ENCODE measurements at places on chromosomes 2 and 18.

DNA sequence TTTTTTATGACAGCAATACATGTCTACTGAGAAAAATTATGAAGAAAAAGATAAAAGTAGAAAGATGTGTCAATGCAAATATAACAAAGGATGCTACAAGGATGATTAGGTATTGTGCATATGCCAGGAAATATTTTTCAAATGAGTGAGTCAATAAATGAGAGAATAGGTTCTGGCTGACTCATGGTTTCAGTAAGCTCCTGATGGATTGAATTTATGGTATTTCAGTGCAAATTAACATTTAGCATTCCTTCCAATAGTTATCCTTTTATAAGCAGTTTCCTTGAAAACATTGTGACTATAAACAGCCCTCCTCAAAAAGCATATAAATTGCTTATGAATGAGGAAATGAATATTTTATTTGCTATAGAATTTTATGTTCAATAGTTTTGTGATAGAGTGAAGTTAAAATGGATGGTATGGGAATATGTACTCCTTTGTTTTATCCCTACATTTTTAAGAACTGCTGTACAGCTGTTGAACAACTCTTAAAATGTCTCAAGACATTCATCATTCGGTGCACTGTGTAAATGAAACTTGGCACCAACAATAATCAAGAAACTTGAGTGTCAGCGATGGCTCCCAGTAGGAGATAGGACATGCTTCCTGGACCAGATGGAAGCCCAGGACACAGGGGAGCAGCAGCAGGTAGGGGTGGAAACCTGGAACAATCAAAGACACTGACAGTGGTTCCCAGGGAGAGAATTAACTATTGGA, 144.7 kb downstream of the PMAIP1 start:
- DNase-seq, result no peak

- DNase-seq, result no peak
Measured at GRCh38 chr2:70944111-70944690, 8.5 kb downstream of the ATP6V1B1 start.

DNA sequence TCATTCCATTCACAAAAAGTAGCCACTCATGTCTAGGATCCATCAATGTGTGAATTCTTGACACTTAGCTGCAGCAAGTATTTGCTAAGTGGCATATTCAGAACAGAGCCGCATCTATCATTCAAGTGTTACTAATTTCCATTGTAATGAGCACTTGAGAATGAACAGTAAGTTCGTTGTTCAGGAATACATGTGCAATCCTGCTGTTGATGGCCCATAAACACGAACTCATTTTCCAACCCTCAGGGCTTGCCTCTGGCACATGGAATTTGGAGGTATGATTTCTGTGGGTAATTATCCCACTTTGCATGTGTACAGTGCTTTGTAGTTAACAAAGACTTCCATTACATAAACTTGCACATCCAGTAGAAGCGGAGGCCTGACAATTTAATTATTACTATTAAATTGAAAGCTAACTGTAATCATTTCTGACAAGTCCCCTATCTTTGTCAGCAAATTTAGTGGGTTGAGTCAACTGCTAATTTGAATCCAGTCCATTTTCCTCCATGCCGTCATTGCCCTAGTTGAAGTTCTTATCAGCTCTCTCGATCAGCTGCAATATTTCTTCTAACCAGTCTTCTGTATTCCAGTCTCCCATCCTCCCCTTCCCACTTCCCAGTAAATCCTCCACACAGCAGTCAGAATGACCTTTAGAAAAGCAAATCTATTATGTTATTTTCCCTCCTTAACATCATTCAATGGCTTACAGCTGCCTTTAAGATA, 116.0 kb upstream of the AQP4 start:
- no peak for DNase-seq

DNA sequence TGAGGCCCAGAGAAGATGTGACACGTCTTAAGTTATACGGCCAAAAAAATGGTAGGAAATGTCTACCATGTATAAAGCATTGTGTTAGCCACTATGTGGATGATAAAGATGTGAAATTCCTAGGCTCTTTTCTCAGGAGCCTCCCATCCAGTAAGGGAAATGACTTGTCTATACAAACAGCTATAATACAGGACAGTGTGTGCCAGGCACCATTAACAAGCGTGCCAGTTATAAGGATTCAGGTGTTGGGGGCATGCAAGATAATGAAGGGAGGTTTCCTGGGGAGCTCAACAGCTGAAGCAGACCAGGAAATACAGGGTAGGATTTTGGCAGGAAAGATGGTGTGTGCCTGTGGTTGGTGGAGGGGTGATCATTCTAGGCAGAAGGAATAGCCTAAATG, 37.6 kb downstream of the ALPK2 start:
- DNase-seq, result no peak

DNA sequence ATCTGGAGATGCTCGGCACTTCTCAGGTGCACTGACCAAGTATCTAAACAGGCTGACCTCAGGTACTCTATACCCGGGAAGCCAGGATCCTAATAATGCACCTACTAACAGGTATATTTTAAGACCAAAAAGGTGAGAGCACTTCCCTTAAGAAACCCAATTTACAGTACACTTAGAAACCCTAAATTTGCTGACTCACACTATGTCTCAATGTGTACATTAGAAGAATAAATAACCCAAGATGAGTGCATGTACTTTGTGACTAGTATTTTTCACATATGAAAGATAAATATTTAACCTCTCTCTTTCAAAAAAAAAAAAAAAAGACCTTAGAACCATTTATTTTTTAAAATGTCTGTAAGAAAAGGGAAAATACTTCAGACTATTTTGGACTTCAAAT, 118.8 kb downstream of the ZNF516 start:
- DNase-seq, result no peak

- no peak for DNase-seq
Measured at GRCh38 chr18:28208712-28209265, 31.9 kb upstream of the CDH2 start.

DNA sequence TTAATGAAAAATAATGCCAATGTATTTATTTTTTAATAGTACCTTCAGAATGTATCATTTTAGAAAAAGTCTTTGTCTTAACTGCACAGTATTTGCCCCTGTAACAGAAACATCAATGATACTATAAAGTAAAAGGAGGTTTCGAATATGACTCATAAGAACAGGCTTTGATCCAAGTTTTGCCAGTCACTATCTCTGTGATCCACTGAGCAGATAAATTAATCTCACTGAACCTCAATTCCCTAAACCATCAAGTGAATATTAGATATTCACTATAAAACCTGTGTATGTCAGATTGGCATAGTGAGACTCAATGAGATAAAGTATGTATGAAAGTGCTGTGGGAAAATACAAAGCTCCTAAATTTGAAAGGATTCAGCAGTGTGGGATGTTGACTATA, 292.1 kb downstream of the EXOC6B start:
- DNase-seq, result no peak

- DNase-seq, result no peak
Measured at GRCh38 chr2:69253611-69254301, 133.3 kb downstream of the GFPT1 start.

DNA sequence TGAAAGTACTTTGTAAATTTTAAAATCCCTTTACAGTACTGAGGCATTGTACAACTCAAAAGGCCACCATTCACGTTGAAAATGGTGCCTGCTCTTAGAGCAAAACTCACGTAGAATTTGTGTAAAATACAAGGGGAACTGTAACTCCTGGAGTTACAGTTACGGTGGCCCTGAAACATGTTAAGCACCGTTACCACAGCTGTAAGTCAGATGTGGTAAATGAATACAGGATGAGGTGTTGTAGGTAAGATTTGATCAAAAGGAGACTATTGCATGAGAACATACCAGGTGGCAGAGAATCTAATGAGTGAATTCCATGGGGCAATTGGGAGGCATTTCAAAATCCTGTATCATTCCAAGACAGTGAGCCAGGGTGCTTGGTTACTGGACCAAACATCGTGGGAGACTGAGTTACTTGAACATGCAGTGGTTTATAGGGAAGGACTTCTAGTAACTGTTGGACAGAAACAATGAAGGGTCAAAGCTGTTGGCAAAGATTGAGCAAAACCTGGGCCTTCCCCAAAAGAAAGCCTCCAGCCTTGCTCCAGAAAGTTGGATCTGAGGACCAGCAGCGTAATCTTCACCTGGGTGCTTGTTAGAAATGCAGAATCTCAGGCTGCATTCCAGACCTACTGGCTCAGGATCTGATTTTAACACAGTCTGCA, 535.8 kb upstream of the POU3F3 start:
- no peak for DNase-seq

DNA sequence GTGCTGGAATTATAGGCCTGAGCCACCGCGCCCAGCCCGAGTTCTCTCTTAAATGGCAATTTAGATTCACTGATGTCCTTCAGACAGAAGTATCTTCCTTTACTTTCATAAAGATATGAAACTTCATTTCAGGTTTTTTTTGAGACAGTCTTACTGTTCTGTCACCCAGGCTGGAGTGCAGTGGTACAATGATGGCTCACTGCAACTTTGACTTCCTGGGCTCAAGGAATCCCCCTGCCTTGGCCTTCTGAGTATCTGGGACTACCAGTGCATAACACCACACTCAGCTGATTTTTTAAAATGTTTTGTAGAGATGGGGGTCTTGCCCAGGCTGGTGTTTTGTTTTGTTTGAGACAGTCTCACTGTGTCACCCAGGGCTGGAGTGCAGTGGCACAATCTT, 13.2 kb downstream of the ITGB1BP1 start:
- no peak for DNase-seq

- DNase-seq, result no peak
Measured at GRCh38 chr2:71004857-71005256, 10.2 kb upstream of the TEX261 start.

DNA sequence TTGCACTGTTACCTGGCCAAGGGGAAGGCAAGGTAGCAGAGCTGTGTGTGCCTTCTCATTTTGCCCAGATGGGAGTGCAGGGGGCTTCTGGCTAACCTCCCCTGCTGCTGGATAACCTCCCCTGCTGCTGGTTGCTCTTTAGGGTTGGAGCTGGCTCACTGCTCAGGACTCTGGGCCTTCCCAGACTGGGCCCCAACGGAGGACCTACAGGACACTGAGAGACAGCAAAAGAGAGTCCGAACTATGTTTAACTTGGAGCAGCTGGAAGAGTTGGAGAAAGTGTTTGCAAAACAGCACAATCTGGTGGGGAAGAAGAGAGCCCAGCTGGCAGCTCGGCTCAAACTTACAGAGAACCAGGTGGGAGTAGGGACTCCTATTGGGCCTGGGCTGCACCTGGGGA, 5.8 kb upstream of the SMYD5 start:
- no peak for DNase-seq

DNA sequence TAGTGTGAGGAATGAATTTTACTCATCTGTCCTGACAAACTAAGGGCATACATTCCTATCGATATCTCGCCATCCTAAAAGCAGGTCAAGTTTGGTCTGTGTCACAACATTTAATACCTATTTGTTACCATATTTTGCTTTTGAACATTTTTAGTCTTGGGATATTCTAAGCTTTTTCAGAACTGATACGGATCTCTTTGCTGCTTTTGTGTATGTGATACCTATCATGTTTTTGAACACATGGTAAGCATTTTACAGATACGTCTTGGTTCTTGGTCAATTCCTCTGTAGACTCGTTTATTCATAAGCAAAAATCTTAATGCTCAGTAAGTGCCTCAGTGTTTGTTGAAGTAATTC, 592 bp downstream of the ZNF397 start:
- peak; percentile 10 for DNase-seq

DNA sequence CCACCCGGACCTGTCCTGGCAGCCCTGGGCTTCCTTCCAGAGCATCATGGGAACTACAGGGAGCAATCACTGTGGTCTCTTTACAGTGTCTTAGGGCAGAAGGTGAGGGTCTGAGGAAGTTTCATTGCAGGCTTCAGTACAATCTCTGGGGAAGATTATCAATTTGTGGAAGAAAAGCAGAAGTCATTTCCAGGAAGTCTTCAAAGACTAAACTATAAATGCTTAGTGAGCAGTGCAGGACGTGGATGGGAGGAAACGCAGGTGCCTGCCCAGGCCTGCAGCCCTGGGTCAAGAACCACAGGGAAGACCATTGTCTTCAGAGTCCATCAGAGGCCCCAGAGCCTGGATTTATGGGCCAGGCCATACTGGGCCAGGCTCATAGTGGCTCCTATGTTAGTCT, 54.3 kb downstream of the INO80C start:
- DNase-seq, result no peak

DNA sequence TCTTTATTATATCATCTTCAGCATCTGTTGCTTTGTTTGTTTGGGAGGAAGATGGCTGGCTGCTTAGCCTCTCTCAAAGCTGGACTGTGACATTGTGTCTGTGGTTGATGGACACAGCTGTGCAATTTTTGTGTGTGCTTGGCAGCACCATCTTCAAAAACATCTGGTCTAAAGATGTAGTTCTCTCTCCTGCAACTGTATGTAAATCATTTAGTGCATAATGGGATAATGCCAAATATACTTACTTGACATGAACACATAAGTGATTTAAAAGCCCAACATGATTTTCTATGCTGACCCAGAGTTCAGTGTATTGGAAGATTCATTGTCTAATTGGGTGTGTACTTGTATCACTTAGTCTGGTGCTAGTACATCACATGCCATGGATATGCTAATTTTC, 112.2 kb downstream of the MAP4K4 start:
- DNase-seq, result no peak

- DNase-seq, result no peak
Measured at GRCh38 chr2:60728855-60729254, 27.2 kb upstream of the PAPOLG start.

DNA sequence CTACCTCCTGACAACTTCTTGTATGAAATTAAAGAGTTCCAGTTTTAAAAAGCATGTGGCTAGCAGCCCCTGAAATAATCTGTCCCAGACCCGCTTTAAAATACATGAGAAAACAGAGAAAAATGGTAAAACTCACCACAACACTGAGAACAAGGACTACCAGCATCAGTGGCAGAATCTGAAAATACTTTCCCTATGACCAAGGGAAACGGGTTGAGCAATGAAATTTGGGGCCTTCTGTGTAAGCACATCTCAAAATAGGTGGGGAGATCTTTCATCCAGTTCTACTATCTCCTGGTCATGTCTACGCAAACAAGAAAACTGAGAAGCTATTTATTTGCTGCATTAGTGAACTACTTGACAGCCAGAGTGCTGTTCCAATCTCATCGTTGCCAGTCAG, 172.3 kb downstream of the LNPK start:
- DNase-seq, result no peak

Measured in right renal pelvis (tissue), 4 donors.